ENCODE measurements at places on chromosomes 3 and 15.

GRCh38 chr15:48060396-48060795, 60.4 kb upstream of the SLC24A5 start:
- no peaks in the 10 kb centered on the region for H3K4me1 ChIP-seq
- H3K27ac ChIP-seq, result no peak overlapping the region
- H3K36me3 ChIP-seq, result no peaks in the 10 kb centered on the region
- no peak overlapping the region for H3K4me3 ChIP-seq
- no peak for DNase-seq

GRCh38 chr3:190120269-190121060, at the start of gene P3H2:
Gene P3H2, minus strand, starts transcription at chr3:190120897. Its CDS starts 166 bp downstream, at chr3:190120731.
- no peaks in the 10 kb centered on the region for H3K36me3 ChIP-seq
- H3K4me1 ChIP-seq, result peaks cover 9% of the 10 kb centered on the region
- H3K4me3 ChIP-seq, result peak within 1 kb of the TSS; percentile 75

- no peak overlapping the region for H3K4me3 ChIP-seq
- H3K27me3 ChIP-seq, result no peaks in the 10 kb centered on the region
- H3K36me3 ChIP-seq, result no peaks in the 10 kb centered on the region
- no peaks in the 10 kb centered on the region for H3K4me1 ChIP-seq
Measured at GRCh38 chr15:80081390-80081789, 21.9 kb downstream of the ZFAND6 start.

- no peak for DNase-seq
- H3K27ac ChIP-seq, result no peak overlapping the region
- H3K4me3 ChIP-seq, result no peak overlapping the region
- no peaks in the 10 kb centered on the region for H3K36me3 ChIP-seq
- no peaks in the 10 kb centered on the region for H3K27me3 ChIP-seq
Measured at GRCh38 chr3:37999836-38000235, 9.2 kb downstream of the VILL start.

DNA sequence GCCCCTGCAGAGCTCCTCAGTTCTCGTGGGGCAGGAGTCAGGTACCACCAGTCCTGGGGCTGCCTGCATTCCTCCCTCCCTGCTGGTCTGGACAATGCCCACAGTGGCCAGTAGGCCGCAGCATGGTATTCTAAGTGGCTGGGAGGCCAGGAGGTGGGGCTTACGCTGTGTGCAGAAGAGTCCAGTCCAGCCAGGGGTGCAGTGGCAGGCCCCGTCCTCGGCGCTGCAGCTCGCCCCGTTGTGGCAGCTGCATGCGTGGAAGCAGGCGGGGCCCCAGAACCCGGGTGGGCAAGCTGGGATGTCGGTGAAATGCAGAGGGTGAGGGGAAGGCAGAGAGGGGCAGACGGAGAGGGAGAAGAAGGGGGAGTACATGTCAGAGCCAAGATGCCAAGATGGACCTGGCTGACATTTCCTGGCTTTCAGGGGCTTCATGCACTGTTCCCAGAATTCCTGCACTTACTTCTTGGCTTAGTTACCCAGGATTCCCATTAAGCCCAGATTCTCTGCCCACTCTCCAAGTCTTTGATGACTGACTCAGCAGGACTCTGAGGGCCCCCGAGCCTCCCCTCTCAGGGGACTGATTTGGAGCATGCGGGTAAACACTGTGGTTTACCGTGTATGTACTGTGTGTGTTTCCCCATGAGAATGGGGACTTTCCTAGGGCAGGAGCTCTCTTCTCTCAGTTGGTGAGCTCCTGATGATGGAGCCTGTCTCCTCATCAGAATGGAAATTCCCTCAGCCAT, 47.5 kb downstream of the RAB11A start:
- no peak overlapping the region for H3K27ac ChIP-seq
- H3K4me1 ChIP-seq, result no peaks in the 10 kb centered on the region
- DNase-seq, result no peak
- no peaks in the 10 kb centered on the region for H3K36me3 ChIP-seq

GRCh38 chr3:110623571-110623970, 448.0 kb upstream of the NECTIN3 start:
- no peaks in the 10 kb centered on the region for H3K27me3 ChIP-seq
- H3K36me3 ChIP-seq, result 0 out of 2 replicates have a peak, but pooled peaks cover 4% of the 10 kb centered on the region
- H3K4me1 ChIP-seq, result peaks cover 18% of the 10 kb centered on the region
- DNase-seq, result peak; percentile 95

- H3K4me1 ChIP-seq, result no peaks in the 10 kb centered on the region
- no peak overlapping the region for H3K27ac ChIP-seq
- no peaks in the 10 kb centered on the region for H3K27me3 ChIP-seq
- DNase-seq, result no peak
- H3K4me3 ChIP-seq, result no peak overlapping the region
- H3K36me3 ChIP-seq, result no peaks in the 10 kb centered on the region
Measured at GRCh38 chr15:69908590-69909420, 188.9 kb downstream of the TLE3 start.

DNA sequence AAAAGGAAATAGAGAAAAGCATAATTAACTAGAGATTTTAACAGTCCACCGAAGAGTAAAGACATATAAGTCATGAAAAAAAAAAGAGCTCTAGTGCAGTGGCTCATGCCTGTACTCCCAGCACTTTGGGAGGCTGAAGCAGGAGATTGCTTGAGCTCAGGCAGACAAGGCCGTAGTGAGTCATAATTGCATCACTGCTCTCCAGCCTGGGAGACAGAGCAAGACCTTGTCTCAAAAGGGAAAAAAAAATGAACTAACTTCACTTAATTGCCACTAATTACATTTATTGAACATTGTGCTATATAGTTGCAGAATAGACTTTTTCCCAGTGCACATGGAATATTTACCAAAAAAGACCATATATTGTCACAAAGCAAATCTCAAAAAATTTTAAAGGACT, 221.8 kb downstream of the CBLB start:
- no peaks in the 10 kb centered on the region for H3K27me3 ChIP-seq
- no peak overlapping the region for H3K4me3 ChIP-seq
- no peak for DNase-seq
- H3K27ac ChIP-seq, result no peak overlapping the region
- H3K36me3 ChIP-seq, result no peaks in the 10 kb centered on the region

GRCh38 chr3:111351334-111351733, 190.7 kb upstream of the CD96 start:
- H3K36me3 ChIP-seq, result no peaks in the 10 kb centered on the region
- no peak overlapping the region for H3K4me3 ChIP-seq
- H3K27me3 ChIP-seq, result no peaks in the 10 kb centered on the region
- H3K4me1 ChIP-seq, result no peaks in the 10 kb centered on the region
- no peak for DNase-seq

- H3K27me3 ChIP-seq, result no peaks in the 10 kb centered on the region
- no peak overlapping the region for H3K4me3 ChIP-seq
- no peaks in the 10 kb centered on the region for H3K36me3 ChIP-seq
- DNase-seq, result no peak
- no peaks in the 10 kb centered on the region for H3K4me1 ChIP-seq
- no peak overlapping the region for H3K27ac ChIP-seq
Measured at GRCh38 chr3:24678021-24678420, 183.4 kb upstream of the THRB start.

- no peaks in the 10 kb centered on the region for H3K36me3 ChIP-seq
- H3K27me3 ChIP-seq, result no peaks in the 10 kb centered on the region
- no peak for DNase-seq
- H3K4me1 ChIP-seq, result no peaks in the 10 kb centered on the region
Measured at GRCh38 chr3:186976837-186977750, 46.8 kb downstream of the ST6GAL1 start.

DNA sequence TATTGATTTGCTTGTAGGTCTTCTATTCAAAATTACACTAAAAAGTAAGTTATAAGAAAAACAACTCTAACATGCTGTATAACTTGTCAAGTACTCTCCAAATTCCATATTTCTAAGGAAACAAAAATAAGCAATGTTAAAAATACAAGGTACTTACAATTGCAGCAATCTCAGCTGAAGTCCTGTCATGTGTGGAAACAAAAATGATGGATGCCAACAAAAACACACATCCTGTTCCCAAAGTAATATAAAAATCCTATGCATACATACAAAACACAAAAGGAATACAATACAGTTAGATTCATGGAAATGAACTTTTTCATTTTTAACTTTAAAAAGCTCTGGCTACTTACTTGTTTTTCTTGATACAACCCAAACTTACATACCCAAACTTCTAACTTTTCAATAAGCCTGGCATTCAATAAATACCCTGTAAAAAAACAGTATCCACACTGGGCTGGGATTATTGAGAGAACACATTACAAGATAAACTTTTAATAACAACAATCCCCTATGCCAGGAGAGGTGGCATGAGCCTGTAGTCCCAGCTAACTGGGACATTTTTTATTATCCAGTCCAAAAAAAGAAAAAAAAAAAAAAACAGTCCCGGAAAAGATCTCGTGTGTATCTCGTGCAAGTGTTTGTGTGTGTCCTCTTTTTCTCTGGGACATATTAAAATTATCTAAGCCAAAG, 14.7 kb downstream of the CMTM6 start:
- H3K27me3 ChIP-seq, result no peaks in the 10 kb centered on the region
- no peaks in the 10 kb centered on the region for H3K4me1 ChIP-seq
- no peak overlapping the region for H3K4me3 ChIP-seq
- DNase-seq, result no peak

- H3K27ac ChIP-seq, result no peak overlapping the region
- H3K4me1 ChIP-seq, result no peaks in the 10 kb centered on the region
- no peaks in the 10 kb centered on the region for H3K36me3 ChIP-seq
- no peak overlapping the region for H3K4me3 ChIP-seq
- DNase-seq, result no peak
Measured at GRCh38 chr3:138898301-138898700, 48.6 kb downstream of the FOXL2 start.

GRCh38 chr15:40163657-40164416, 3.0 kb downstream of the BUB1B start:
- no peak overlapping the region for H3K4me3 ChIP-seq
- peaks cover 19% of the 10 kb centered on the region for H3K4me1 ChIP-seq
- H3K27me3 ChIP-seq, result no peaks in the 10 kb centered on the region
- H3K36me3 ChIP-seq, result peaks cover 12% of the 10 kb centered on the region
- DNase-seq, result no peak

- no peak overlapping the region for H3K27ac ChIP-seq
- no peak for DNase-seq
- H3K27me3 ChIP-seq, result no peaks in the 10 kb centered on the region
- H3K36me3 ChIP-seq, result no peaks in the 10 kb centered on the region
Measured at GRCh38 chr3:121574449-121574848, 6.7 kb downstream of the ARGFX start.

DNA sequence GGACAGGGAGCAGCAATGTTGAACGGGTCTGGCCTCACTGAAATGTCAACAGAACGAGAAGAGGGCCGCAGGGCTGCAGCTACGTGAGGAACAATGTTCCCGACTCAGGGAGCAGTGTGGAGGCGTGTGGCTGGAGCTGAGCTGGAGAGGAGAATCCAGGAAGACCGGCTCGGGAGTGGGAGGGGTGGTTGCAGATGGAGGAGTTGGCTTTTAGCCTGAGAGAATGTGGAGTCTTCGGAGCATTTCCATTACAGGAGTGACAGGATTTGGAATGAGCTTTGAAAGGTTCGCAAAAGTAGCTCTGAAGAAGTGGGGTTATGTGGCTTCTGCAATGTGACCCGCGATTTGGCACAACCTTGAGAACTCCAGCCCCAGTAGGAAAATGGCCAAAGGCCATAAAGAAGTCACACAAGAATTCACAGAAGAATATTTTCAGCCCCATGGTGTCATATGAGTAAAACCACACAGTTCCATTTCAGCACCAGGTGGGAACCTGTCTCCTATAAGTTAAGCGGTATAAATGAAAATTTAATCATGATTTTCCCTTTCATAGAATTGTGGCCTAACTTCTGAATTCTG, 78.8 kb upstream of the NSMCE3 start:
- H3K4me1 ChIP-seq, result no peaks in the 10 kb centered on the region
- H3K4me3 ChIP-seq, result no peak overlapping the region
- no peaks in the 10 kb centered on the region for H3K36me3 ChIP-seq
- no peak for DNase-seq

- no peak for DNase-seq
- H3K27ac ChIP-seq, result no peak overlapping the region
- no peaks in the 10 kb centered on the region for H3K4me1 ChIP-seq
Measured at GRCh38 chr15:26439681-26440080, 333.2 kb downstream of the GABRB3 start.

DNA sequence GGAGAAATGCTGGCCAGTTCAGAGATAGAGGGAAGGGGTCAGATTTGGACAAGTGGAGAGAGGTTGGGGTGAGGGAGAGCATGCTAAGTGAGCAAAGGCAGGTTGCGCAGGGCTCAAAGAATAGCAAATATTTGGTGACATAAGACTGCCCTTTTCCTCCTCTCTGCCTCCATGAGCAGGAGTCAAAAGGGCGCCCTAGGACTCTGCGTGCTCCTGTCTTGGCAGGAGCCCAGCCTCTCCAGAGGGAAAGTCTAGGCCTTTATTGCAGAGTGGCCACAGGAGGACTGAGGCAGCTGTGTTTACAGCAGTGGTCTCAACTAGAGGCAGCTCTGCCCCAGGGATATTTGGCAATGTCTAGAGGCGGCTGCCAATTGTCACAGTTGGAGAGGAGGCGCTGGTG, 165.6 kb downstream of the FAM43A start:
- H3K4me1 ChIP-seq, result no peaks in the 10 kb centered on the region
- no peaks in the 10 kb centered on the region for H3K27me3 ChIP-seq
- H3K36me3 ChIP-seq, result no peaks in the 10 kb centered on the region

GRCh38 chr3:25456723-25457670, 28.9 kb downstream of the RARB start:
- H3K36me3 ChIP-seq, result no peaks in the 10 kb centered on the region
- H3K4me3 ChIP-seq, result no peak overlapping the region
- no peak overlapping the region for H3K27ac ChIP-seq
- H3K4me1 ChIP-seq, result peaks cover 39% of the 10 kb centered on the region

DNA sequence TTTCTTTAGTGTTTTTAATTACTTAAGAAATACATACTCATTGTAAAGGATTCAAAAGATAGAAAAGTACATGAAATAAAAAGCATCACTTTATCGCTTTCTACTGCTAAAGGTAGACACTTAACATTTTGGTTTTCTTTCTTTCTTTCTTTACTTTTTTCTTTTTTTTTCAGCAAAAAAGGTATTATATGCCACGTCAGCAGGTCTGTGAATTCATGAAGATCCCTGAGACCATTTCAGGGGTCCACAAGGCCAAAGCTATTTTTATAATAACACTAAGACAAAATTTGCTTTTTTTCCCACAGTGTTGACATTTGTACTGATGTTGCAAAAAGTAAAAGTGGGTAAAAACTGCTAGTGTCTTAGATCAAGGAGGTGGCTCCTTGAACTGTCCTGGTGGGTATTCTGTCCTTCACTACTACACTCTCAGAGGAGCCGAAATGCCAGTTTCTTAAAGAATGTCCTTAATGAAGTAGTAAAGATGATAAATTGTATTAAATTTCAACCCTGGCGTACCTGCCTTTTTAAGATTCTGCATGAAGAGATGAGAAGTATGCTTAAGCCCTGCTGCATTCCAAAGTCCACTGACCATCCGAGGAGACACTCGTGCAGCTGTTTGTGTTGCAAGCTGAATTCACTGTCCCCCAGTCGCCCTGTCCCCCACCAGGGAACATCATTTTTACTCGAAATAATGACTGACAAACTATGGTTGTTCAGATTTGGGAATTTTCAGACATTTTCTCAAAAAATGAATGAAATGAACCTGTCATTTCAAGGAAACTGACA, 106.7 kb upstream of the PIAS1 start:
- peak overlapping the region; percentile 95 for H3K27ac ChIP-seq
- H3K4me3 ChIP-seq, result peak overlapping the region; percentile 51
- peak; percentile 19 for DNase-seq
- peaks cover 22% of the 10 kb centered on the region for H3K4me1 ChIP-seq
- no peaks in the 10 kb centered on the region for H3K36me3 ChIP-seq
- no peaks in the 10 kb centered on the region for H3K27me3 ChIP-seq

Data from MM.1S (cell line).